Nephron progenitor cell (in vitro differentiated cells): ENCODE measurements at places on chromosomes 2 and 18.

DNA sequence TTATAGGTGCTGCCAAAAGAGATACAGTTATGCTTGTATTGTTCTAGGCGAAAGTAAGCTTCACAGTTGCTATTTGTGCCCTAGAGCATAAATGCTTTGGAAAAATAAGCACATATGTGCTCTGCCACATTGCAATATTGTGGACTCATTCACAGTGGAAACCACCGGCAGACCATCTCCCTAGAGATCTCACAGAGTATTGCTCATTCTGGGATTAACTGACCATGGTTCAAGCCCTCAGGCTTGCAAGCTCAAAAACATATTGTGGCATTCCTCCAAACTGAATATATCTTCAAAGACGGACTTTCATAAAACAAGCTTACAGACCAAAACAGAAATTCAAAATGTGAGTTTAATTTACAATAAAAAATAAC, 158.2 kb upstream of the CCDC150 start:
- no peak for DNase-seq

- DNase-seq: no peak
Observed at GRCh38 chr18:37584952-37585695, 19.5 kb upstream of the CELF4 start.

DNA sequence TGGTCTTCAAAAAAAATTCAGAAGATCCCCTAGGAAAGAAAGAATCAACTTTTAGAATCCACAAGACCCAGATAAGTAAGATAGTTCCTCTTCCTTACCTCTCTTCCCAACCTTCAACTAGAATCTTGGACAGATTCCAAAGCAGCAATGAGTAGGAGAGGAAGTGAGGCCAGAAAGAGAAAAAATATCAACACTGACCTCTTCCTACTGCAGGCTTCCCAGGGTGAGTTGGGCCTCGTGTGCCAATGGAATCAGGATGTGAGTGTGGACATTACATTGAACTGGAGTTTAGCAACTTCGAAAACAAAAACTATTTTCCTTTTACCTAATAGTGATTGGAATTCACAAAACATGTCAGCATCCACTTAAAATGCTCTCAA, 102.5 kb upstream of the PIEZO2 start:
- no peak for DNase-seq

GRCh38 chr2:85248773-85249509, 78.8 kb downstream of the TGOLN2 start:
- no peak for DNase-seq

DNA sequence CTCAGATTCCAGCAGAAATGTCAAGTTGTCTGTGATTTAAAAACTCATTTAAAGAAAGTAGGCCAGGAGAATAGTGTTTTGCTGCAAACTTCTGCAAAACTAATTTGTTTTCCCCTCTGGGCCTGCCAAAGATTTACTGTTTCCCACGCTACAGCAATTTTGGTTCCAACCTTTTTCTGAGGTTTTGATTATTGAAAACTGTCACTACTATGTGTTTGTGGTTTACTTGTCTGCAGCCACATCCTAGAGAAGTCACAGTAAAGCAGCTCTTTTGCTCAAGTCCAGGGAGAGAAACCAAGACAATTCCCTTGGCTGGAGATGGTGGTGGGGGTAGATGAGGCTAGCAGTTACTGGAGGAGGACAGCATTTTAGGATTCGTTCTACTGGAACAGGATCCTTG, 12.8 kb downstream of the IL1R2 start:
- DNase-seq: no peak

DNA sequence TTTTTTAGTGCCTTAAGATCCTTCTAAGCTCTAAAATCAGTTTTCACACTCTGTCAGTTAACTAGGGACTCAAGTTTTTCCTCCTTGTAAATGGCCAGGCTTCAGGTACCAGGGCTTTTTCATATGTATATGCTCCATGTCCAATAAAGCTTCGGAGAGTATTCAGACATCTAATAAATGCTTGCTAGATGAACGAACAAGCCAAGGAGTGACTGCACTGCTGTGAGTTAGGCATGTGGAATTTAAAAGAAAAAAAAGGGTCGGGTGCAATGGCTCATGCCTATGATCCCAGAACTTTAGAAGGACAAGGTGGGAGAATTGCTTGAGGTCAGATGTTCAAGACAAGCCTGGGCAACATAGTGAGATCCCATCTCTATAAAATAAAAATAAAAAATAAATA, 81.9 kb downstream of the CDH2 start:
- no peak for DNase-seq
